ENCODE measurements at places on chromosomes 11 and 22.

DNA sequence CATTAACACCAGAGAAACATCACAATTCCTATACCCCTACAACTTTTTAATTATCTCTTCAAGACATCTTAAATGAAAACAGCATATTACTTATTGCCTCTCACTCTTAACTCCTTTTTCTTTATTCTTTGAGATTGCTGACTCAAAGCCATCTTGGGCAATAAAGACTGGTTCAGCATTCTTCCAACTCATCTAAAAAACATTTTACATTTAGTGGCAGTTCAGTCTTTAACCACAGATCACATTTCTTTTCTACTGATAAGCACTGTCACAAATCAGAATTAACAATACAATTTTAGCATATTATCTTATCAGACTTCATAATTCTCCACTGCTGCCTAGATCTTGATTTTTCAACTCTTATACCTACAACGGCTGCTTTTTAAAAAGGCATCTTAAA lies 34.0 kb downstream of the SIK3 start:
- no peaks in the 10 kb centered on the region for H3K36me3 ChIP-seq
- H3K4me1 ChIP-seq: no peaks in the 10 kb centered on the region
- no peaks in the 10 kb centered on the region for H3K27me3 ChIP-seq
- H3K4me3 ChIP-seq: no peak overlapping the region
- no peak for DNase-seq

- H3K36me3 ChIP-seq: no peaks in the 10 kb centered on the region
- no peak for DNase-seq
- H3K27ac ChIP-seq: no peak overlapping the region
- H3K4me3 ChIP-seq: no peak overlapping the region
- H3K4me1 ChIP-seq: peaks cover 6% of the 10 kb centered on the region
These were observed 162.7 kb downstream of the MAML2 start for GRCh38 chr11:96180341-96180740.

GRCh38 chr22:35464399-35464798 lies 64.5 kb downstream of the MCM5 start:
- H3K4me1 ChIP-seq: peaks cover 10% of the 10 kb centered on the region
- no peak overlapping the region for H3K4me3 ChIP-seq
- H3K27me3 ChIP-seq: no peaks in the 10 kb centered on the region

GRCh38 chr11:1201395-1202153 lies 21.3 kb upstream of the MUC5B start:
- no peak for DNase-seq
- no peaks in the 10 kb centered on the region for H3K4me1 ChIP-seq
- H3K27me3 ChIP-seq: no peaks in the 10 kb centered on the region
- no peaks in the 10 kb centered on the region for H3K36me3 ChIP-seq

DNA sequence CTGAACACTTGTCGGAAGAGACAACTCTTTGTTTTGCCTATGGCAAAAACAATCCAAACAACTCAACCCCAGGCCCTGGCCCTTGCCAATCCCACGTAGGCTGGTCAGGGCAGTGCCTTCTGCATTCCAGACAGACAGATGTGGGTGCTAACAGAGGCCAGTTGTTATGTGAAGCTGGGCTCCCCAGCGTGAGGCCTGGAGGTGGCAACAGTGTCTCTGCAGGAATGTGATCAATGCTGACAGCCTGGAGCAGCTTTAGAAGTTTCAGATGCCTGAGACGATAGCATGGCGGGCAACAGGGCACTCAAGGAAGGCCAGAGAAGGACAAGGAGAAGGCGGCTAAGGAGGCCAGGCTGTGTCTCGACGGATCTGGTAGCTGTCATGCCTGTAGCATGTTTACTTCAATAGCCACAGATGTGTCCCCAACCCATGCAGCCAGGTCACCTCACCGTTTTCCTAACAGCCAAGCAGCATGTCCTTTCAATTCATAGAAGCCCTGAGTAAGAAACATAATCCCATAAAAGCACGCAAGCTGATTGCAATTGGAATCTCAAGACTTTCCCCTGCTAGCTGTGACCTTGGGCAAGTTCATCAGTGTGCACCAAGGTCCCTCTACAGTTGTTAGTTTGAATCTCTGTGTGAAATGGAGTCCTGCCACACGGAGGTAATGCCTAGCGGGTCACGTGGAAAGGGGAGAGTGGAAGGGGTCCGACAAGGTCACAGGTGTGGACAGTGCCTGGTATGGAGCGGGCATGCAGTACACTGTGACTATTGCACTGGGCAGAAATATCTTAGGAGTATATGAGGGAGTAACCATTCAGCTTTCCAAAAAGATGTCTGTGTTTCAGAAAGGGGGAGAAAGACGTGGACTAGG lies 14.2 kb upstream of the PPM1F start:
- no peaks in the 10 kb centered on the region for H3K27me3 ChIP-seq
- H3K27ac ChIP-seq: no peak overlapping the region
- no peaks in the 10 kb centered on the region for H3K4me1 ChIP-seq

DNA sequence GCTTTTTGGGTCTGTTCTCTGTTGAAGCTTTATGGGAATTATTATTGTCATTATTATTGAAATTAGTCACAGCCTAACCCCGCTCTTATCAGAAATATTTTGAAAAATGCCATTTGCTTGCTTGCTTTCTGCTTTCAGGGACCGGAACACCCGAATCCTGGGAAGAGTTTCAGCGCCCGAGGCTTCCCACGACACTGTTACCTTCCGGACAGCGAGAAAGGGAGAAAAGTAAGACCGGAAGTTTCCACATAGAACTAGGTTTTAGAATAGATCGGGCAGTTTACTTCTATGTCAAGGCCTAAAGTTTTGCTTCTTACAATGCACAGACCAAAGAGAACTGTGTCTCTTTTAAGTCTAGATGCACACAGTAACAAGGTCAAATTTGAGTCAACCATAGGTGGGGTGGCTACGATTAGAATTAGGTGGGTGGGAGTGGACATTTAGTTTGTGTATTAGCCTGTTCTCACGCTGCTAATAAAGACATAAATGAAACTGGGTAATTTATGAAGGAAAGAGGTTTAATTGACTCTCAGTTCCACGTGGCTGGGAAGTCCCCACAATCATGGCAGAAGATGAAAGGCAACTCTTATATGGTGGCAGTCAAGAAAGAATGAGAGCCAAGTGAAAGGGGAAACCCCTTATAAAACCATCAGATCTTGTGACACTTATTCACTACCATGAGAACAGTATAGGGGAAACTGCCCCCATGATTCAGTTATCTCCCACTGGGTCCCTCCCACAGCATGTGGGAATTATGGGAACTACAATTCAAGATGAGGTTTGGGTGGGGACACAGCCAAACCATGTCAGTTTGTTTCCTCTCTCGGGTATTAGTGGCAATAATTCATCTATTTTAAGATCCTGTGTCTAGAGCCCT lies 12.9 kb downstream of the MPEG1 start:
- no peaks in the 10 kb centered on the region for H3K4me1 ChIP-seq
- no peak for DNase-seq
- H3K4me3 ChIP-seq: no peak overlapping the region
- no peaks in the 10 kb centered on the region for H3K27me3 ChIP-seq

DNA sequence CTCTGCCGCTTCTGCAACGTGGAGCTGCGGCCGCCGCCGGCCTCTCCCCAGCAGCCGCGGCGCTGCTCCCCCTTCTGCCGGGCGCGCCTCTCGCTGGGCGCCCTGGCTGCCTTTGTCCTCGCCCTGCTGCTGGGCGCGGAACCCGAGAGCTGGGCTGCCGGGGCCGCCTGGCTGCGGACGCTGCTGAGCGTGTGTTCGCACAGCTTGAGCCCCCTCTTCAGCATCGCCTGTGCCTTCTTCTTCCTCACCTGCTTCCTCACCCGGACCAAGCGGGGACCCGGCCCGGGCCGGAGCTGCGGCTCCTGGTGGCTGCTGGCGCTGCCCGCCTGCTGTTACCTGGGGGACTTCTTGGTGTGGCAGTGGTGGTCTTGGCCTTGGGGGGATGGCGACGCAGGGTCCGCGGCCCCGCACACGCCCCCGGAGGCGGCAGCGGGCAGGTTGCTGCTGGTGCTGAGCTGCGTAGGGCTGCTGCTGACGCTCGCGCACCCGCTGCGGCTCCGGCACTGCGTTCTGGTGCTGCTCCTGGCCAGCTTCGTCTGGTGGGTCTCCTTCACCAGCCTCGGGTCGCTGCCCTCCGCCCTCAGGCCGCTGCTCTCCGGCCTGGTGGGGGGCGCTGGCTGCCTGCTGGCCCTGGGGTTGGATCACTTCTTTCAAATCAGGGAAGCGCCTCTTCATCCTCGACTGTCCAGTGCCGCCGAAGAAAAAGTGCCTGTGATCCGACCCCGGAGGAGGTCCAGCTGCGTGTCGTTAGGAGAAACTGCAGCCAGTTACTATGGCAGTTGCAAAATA lies 816 bp downstream of the PDE3B start:
- H3K27ac ChIP-seq: no peak overlapping the region
- H3K27me3 ChIP-seq: no peaks in the 10 kb centered on the region

- no peak overlapping the region for H3K27ac ChIP-seq
- H3K4me1 ChIP-seq: peaks cover 49% of the 10 kb centered on the region
- no peak overlapping the region for H3K4me3 ChIP-seq
- H3K27me3 ChIP-seq: no peaks in the 10 kb centered on the region
- no peak for DNase-seq
These were observed 38.6 kb downstream of the GGTLC2 start for GRCh38 chr22:22682807-22683667.

DNA sequence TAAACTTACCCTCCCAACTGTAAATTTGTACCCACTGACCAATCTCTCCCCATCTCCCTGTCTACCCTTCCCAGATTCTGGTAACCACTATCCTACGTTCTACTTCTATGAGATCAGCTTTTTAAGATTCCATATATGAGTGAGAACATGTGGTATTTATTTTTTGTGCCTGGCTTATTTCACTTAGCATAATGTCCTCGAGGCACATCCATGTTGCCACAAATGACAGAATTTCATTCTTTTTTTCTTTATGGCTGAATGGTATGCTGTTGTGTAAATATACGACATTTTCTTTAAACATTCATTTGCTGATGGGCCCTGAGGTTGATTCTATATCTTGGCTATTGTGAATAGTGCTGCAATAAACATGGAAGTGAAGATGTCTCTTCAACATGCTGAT lies 74.7 kb upstream of the RRM1 start:
- H3K27me3 ChIP-seq: no peaks in the 10 kb centered on the region
- no peak overlapping the region for H3K27ac ChIP-seq
- H3K4me1 ChIP-seq: no peaks in the 10 kb centered on the region
- DNase-seq: no peak
- H3K36me3 ChIP-seq: no peaks in the 10 kb centered on the region

- no peak for DNase-seq
- H3K4me3 ChIP-seq: no peak overlapping the region
- H3K4me1 ChIP-seq: no peaks in the 10 kb centered on the region
- H3K27ac ChIP-seq: no peak overlapping the region
These were observed 28.4 kb downstream of the ZDHHC13 start for GRCh38 chr11:19145319-19145718.

DNA sequence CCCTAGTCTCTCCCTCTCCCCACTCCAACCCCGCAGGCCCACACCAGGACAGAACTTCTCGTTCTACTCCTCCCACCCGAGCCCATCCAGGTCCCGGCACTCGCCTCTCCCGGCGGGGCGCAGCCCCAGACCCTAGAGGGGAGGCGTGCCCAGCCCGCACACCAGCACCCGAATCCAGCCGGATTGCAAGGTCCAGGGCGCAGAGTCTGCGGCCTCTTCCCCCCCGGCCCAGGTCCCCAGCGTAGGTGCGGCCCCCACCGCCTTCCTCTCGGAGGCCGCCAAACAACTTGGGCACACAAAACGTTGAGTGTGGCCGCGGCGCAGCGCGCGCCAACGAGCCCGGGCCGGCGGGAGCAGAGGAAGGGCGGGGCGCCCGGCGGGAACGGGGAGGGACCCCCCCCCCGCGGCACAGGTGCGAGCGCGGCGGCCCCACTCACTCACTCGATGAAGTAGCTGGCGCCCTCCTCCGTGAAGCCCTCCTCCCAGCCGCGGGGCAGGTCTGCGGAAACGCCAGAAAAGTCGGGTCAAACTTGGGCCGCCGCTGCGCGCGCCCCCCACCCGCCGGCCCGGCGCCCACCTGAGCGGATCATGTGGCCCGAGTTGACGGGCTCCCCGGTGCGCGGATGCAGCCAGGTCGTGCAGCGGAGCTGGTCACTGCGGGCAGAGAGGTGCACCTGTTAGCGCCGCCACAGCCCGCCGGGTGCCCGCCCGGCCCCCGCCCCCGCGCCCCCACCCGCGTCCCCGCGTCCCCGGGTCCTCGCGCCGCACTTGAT lies 480 bp downstream of the PLEKHA7 start:
- no peak for DNase-seq
- peak overlapping the region; percentile 25 for H3K4me3 ChIP-seq
- H3K27me3 ChIP-seq: no peaks in the 10 kb centered on the region
- H3K4me1 ChIP-seq: no peaks in the 10 kb centered on the region
- no peak overlapping the region for H3K27ac ChIP-seq
- H3K36me3 ChIP-seq: no peaks in the 10 kb centered on the region

DNA sequence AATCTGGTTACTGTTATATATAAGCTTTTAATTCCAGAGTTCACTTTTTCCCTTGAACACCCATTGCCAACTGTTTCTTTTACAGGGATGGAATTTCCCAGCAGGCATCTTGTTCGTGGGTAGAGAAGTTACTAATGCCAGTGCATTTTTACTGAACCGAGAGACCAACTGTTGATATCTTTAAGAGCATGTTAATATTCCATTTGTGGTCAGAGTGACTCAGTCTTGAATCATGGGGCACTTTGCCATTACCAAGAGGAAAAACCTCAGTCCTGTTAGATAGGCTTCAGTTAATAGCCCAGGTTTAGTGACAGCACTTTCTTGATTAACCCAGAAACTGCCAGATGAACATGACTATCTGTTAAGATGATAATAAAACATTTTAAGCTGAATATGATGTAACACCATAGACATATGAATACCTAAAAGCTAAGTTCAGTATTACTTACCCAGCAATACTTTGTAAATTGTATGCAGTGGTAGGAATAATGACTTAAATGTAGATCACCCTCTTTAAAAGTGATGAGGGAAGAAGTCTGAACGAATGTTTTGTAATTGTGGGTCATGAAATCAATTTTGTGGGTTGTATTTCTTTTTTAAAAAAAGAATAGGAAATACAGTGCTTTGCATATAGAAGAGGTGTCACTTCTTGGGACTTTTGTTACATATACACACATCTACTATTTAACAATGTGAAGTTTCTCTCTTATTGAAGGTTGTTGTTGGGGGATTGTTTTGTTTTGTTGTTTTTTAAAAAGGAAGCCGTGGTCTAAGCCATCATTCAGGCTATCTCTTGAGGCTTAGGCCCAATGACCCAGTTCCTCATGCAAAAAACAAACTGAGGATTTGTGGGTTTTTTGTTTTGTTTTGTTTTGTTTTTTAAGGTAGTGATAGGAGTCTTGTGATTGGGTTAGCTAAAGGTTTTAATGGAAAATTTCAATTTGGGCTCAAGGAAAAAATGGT lies 79.2 kb upstream of the GRIK4 start:
- no peaks in the 10 kb centered on the region for H3K27me3 ChIP-seq
- DNase-seq: no peak
- no peak overlapping the region for H3K27ac ChIP-seq
- H3K4me1 ChIP-seq: 0 out of 2 replicates have a peak, but pooled peaks cover 2% of the 10 kb centered on the region
- no peak overlapping the region for H3K4me3 ChIP-seq

DNA sequence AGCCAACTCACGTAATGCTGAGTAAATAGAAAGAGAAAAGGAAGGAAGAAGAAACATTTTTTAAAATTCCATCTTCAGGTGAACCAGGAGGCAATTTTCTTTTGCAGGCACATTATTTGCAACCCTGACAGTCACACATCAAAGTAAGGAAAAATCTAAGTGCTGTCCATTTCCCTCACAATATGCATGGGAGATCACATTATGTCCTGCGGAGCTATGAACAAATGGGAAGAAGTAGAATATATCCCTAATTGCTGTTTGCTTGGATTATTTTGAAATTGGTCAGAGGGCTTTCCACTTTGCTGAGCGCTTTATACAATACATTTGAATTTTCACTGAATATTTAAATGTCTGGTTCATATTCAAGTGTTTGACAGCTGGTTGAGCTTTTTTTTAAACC lies 133.8 kb upstream of the API5 start:
- H3K27ac ChIP-seq: no peak overlapping the region
- H3K4me1 ChIP-seq: no peaks in the 10 kb centered on the region
- no peaks in the 10 kb centered on the region for H3K27me3 ChIP-seq
- no peaks in the 10 kb centered on the region for H3K36me3 ChIP-seq

Measured in Karpas-422 (cell line).